ENCODE measurements at places on chromosomes 1 and 21. TPM values are rescaled to one million over a fixed set of nuclear protein-coding genes. Genes with fewer than 3 reads are reported as not detected.
A peak's percentile ranks its signal among the peaks of the same experiment; 100 is the strongest.

DNA sequence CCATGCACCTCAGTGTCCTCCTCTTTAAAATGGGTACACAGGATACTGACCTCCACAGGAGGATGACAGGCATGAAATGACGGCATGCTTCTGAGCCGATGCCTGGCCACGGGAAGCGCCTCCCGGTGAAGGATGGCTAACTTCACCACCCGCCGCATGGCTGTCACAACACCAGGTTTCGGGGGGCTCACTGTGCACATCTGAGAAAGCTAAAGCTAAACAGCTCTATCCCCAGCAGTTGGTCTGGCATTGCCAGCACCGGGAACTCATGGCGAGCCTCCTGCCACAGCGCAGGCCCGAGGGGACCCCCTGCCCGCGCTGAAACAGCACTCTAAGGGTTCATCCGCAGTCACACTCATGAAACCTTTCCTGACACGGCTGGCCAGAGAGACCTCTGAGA lies 16.0 kb downstream of the NPHP4 start:
- no peak for DNase-seq
- H3K27ac ChIP-seq, result no peak overlapping the region
- no peaks in the 10 kb centered on the region for H3K27me3 ChIP-seq
- H3K4me3 ChIP-seq, result no peak overlapping the region
- no peaks in the 10 kb centered on the region for H3K36me3 ChIP-seq

- H3K4me1 ChIP-seq, result no peaks in the 10 kb centered on the region
- no peaks in the 10 kb centered on the region for H3K27me3 ChIP-seq
- no peak overlapping the region for H3K27ac ChIP-seq
- no peak for DNase-seq
- H3K36me3 ChIP-seq, result no peaks in the 10 kb centered on the region
- H3K4me3 ChIP-seq, result no peak overlapping the region
Observed at GRCh38 chr1:101907264-101907663, 89.5 kb downstream of the OLFM3 start.

GRCh38 chr1:30740251-30741238 lies 17.0 kb downstream of the LAPTM5 start:
- no peak for DNase-seq
- H3K4me1 ChIP-seq, result peaks cover 61% of the 10 kb centered on the region
- H3K27me3 ChIP-seq, result no peaks in the 10 kb centered on the region
- peak overlapping the region; percentile 93 for H3K27ac ChIP-seq
- H3K36me3 ChIP-seq, result peaks cover 61% of the 10 kb centered on the region
- H3K4me3 ChIP-seq, result no peak overlapping the region

Gene LCE1B
- total RNA-seq, result 0.74 TPM

Gene KRTAP19-7
- total RNA-seq, result not detected

Gene LY9
- 8.9 TPM for total RNA-seq

Gene CC2D1B
- 25.1 TPM for total RNA-seq

Gene RXFP4
- total RNA-seq, result not detected

Gene RPTN
- total RNA-seq, result not detected

Gene AUNIP
- 11.1 TPM for total RNA-seq

Gene DNM3
- 0.08 TPM for total RNA-seq
